T-helper 2 cell (primary cell): ENCODE measurements at places on chromosomes 6 and 20.

DNA sequence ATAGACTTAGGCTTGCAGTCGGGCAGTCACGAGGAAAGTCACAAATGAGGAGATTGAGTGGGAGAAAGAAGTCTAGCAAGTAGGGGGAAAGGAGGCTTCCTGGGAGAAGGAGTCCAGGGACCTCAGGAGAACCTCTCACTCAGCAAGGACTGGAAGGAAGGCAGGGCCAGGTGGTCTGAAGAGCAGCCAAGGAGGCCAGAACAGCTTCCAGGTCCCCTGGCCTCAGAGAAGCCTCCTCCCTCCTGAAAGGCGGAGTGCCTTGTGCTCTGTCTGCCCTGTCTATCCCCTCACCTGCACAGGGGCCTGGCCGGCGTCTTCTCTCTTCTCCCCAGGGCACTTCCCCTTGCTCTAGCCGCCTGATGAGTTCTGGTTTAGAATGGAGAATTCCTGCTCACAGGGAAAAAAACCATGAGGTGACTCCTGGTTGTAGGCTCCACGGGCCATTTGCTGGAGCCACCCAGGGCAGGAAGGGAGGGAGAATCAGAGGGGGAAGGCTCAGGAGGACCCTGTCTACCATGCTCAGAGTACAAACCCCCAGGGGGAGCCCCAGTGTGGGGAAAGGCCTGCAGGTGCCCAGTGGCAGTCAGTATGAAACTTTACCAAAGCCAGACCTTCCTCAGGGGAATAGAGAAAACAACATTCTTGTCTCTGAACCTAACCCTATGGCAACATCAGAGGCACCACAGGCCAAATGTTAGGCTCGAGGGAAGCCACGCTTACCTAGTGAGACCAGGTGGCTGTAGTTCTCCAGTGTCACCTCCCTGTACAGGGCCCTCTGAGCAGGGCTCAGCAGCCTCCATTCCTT lies 11.2 kb downstream of the ZNF337 start:
- DNase-seq, result no peak

DNA sequence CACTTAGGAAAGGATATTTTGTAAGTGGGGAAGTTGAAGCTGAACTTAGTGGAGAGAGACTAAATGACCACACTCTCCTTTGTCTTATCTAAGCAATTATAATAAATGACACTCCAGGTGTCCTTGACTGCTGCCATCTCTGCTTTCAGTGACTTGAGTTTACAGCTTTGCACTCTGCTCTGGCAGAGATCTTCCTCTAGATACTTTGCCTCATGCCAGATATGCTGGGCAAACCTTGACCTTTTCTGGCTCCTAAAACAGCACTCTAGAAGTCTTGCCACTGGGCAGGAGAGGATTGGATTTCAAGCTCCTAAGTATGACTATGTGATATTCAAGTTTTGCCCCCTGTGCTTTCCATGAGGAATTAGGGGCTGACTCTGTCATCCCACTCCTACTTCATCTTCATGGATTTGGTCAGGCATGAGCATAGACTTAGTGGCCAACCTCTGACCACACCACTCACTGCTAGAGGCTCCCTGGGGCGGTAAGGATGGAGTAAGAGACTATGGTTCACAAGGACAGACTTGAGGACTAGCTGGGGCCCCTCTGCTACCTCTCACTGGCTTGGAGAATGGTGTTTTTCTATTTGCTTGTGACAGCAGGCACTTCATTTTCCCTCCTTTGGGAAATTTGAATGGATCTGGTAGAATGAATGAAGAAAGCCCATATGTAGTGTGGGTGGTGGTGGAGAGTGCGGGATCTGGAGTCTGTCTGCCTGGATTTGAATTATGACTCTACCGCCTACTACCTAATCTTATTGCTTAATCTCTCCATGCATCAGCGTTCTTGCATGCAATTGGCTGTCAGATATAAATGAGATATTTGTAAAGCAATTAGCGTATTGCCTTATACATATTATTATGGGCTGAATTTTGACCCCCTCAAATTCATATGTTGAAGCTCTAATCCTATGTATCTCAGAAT lies 191.4 kb downstream of the REV3L start:
- DNase-seq, result no peak

- DNase-seq, result no peak
Observed at GRCh38 chr20:3390759-3391425, 16.6 kb downstream of the DNAAF9 start.

DNA sequence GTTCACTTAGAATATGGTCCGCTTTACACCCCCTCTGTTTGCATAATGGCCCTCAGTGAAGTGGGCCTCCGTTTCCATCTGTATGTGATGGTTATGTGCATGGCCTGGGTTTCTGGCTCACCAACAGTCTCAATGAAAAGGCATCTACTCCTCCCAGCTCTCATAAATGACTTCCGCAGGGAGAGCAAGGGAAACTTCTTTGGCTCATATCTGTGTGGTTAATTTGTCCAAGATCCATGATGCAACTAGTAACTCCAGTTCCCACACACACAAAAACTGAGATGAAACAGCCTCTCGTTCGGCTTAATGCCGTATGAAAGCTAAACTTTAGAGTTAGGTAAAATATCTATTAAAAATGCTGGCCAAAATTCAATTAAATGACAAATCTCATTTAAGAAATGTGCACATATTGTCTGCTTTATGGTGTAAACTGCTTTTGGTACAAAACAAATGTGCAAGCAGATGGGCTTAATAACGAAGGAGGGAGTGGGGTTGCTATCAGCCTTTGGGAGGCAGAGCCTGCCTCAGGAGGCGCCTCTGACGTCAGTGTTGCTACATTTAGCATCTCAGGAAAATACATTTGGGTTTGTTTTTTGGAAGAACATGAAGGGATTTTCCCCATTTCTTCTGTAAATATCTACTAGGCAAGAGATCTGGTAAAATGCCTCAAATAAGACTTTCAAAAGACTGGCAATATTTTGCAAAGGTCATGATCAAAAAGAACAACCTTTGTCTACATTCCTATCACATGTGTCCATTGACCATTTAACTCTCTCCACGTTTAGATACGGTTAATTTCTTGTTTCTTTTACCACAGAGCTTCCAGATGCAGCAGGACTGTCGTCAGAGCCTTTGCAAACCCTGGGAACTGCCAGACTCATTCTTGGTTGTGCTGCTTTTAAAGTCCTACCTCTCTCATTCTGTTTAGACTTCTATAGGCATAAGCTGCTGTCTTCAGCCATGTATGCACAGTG lies 96.8 kb downstream of the ARMC2 start:
- DNase-seq, result no peak

- DNase-seq, result no peak
Observed at GRCh38 chr20:3621111-3621510, 42.1 kb downstream of the GFRA4 start.

GRCh38 chr6:17042422-17043147 lies 59.3 kb upstream of the STMND1 start:
- DNase-seq, result no peak

- DNase-seq, result no peak
Observed at GRCh38 chr6:78502386-78502887, 364.9 kb upstream of the IRAK1BP1 start.

DNA sequence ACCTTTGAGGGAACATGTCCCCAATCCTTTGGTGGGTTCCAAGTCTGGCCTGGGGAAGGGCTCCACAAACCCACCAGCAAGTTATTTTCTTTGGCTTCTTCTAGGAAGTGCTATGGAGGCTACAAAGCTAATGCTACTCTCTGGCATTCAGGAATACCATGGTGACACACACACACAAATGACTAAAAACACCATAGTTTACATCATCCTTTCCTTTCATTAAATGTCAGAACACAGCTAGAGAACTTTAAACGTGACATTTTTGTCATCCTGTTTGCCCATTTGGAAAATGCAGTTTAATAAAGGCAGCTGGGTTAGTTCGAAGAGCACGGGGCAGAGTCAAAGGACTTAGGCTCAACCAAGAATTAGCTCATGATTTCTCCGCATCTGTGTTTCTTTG lies 40.2 kb upstream of the PROKR2 start:
- DNase-seq, result no peak

DNA sequence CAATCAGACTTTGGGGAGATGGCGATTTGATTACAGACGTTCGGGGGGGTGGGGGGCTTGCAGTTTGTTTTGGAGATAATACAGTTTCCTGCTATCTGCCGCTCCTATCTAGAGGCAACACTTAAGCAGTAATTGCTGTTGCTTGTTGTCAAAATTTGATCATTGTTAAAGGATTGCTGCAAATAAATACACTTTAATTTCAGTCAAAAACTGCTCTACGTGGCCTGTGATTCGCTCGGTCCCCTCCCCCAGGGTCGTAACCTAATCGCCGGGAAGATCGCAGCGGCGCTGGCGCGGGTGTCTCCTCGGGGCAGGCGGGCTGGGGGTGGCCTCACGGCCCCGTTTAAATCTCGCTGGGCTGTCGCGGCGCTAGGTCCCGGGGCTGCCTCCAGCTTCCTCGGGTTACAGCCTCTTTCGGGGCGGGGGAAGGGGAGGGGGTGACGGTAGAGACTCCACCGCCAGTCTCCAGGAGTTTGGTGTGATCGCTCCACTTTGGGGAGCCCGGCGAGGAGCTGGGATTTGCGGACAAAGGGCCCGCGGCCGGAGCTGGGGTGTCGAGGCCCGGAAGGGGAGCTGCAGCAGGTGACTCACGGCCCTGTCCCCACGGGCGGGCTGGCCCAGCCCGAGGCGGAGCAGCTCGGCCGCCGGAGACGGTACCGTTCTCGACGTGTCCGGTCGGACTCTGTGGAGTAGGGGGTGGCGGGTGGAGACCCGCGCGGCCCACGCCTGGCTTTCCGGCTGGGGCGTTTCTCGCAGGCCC lies 4.2 kb downstream of the FOXC1 start:
- no peak for DNase-seq

- no peak for DNase-seq
Observed at GRCh38 chr6:110358553-110359160, 508 bp upstream of the METTL24 start.

DNA sequence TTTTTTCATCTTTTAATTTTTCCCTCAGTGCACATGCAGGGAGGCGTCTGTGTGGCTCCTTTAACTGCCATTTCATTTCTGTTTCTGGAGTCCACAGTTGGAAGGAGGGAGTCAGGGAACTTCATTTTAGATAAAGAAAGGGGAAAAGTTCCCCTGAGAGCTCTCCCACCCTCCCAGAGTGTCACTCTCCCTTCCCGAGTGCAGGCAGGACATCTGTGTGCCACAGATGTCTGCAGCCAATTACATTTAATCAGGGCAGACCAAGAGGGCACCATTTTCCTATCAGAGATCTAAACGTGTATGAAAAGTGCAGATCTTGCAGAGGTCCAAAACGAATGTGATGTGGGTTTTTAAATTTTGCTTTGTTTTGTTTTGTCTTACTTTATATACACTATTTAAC lies 96.6 kb downstream of the PXDC1 start:
- DNase-seq, result no peak

DNA sequence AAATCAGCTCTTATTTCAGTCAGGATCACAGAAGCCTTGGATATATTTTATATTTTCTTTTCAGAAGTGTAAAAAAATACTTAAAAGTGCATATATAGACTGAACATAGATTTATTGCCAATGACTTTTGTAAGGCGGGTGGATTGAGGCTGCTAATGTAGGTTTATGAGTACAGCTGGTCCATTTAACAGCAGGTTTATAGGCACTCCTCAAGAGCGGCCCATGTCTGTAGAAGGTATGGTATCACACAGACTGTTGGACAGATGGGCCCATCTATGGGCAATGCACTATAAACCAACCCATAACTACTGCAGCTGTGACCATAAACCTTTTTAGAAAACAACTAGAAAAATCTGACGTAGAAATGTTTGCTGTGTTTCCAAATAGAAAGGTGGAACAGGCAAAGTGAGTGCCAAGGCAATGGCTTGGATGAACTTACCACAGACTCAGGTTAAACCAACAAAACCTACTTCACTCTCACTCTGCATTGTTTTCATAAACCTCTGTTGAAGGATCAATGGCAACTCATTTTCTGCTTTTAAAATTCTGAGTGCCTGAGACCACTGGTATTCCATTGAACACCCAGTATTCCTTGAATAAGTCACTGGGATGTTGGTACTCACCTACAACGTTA lies 170.6 kb upstream of the EYA4 start:
- DNase-seq, result no peak

DNA sequence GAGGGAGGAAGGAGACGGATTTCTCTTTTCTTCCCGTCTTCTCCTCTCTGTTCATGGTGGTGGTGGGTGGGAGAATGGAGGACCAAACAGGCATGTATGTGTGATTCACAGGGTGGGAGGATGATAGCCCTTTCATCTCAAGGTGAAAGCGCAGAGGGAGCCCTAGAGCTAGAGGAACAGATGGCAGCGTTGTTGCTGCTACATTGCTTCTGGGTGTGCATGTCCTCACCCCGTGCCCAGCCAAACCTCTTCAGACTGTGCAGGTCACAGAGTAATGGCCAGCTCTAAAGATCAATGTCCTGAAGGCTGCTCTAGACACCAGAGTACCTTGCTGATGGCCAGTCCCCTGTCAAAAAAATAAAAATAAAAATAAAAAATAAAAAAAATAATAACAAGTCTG lies 301.8 kb downstream of the TBC1D7 start:
- no peak for DNase-seq

GRCh38 chr6:5540370-5540769 lies 279.1 kb downstream of the FARS2 start:
- DNase-seq, result no peak

GRCh38 chr20:6348908-6349307 lies 226.1 kb upstream of the FERMT1 start:
- DNase-seq, result no peak

GRCh38 chr6:94175465-94175864 lies 756.1 kb upstream of the EPHA7 start:
- no peak for DNase-seq

GRCh38 chr6:168741942-168742782 lies 301.2 kb downstream of the SMOC2 start:
- no peak for DNase-seq

GRCh38 chr6:104306211-104306610 lies 553.5 kb downstream of the HACE1 start:
- no peak for DNase-seq

DNA sequence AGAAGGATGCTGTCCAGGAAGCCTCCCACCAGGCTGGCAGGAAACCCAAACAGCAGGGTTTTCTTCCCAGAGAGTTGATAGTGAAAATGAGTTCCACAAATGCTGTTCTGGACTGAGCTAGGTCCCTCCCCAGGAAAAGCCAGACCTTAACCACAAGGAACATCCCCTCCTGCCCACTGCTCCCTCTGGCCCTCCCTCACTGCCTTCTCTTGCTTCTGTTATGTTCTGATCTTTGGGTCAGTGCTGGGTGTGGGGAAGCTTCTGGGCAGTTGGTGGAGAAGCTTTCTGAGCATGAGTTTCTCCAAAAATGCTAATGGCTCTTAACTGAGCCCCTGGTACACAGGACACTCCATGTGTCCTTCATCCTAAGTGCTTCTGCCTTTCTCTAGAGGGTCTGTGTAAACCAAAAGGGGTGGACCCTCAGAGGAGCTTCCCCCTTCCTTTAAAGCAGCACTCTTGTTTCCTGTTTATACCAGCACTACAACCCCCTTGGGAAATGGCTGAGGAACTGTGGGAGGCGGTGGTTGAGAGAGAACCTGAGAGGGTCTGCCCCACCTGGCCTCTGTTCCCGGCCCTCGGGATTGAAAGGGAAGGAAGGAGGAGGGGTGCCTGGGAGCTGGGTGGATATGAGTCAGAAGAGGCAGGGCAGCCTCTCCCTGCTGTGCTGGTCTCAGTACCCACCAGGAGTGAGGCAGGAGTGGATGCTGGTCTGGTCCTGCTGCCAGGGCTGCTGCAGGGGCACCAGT lies 42.0 kb downstream of the CDS2 start:
- no peak for DNase-seq
